ENCODE measurements at places on chromosomes 5 and 9.

DNA sequence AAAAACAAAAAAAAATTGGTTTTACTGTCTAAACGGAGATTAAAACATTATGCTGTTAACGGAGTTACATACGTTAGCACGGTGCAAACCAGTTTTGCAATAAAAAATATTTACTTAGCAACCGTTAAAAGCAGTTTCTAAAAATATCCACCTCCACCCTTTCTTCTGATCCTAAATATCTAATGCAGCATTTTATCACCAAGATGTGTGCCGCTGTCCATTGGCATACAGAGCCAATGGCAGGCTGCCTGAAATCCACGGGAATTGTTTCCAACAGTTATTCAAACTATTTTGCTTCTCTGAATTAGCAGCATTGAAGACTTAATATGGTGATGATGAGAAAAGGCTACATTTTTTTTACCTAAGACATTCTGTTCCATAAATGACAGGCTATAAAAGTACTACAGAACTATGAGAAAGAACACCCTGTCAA is 61.6 kb downstream of the CSNK1A1 start:
- H3K27me3 ChIP-seq, result peaks cover 2% of the 10 kb centered on the region
- H3K27ac ChIP-seq, result no peak overlapping the region
- H3K36me3 ChIP-seq, result no peaks in the 10 kb centered on the region
- no peak overlapping the region for H3K4me3 ChIP-seq
- no peak for DNase-seq

DNA sequence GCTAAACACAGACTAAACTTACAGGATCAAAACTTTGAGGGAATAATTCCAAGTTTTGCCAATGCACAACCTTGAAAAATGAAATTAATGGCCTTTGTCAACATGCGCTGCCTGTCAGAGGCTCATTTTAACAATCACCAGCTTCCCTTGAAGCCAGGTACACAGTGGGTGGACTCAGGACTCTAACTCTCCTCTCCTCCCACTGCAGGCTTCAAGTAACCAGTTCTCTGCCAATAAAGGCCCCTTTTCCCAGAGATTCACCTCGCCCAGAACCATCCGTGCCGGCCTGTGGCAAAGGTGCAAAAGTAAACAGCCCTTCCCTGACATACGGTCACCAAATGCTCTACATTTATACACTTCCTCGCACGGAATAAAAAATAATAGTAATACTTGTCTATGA is 18.4 kb upstream of the FBP2 start:
- H3K36me3 ChIP-seq, result no peaks in the 10 kb centered on the region
- H3K27ac ChIP-seq, result no peak overlapping the region
- H3K4me3 ChIP-seq, result no peak overlapping the region
- no peak for DNase-seq
- peaks cover 4% of the 10 kb centered on the region for H3K27me3 ChIP-seq

DNA sequence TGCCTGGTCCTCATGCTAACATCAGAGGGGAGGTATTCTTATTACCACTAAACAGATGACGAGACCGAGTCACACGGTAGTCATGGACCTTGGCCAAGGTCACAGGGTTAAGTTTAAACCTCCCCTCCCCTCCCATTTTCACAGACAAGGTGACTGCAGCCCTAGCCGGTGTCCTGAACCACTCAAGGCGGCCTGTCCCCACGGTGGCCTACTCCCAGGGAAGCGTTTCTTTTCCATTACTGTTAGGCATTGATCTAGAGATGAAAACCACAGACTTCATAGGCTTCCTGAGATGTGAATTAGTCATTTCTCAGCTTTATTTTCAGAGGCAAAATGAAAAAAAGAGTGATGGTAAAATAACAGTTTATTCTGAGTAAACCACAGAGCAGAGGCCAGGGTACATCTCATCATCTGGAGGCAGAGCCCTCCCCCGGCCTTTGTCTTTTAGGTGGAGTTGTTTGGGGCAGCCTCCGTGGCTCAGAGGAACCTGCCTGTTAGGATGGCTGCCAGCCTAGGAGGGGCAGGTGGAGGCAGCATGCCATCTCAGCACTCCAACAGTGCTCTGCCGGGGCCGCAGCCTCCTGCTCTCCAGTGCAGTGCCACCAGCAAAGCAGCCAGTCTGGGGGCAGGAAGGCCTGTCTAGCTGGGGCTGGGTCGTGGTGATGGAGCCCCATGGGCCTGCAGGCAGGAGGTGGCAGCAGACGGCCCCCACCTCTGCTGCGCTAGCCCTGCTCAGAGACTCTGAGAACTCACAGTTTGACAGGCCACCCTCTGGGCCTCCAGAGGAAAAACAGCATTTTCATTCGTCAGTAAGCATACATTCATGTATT is 71.2 kb downstream of the RAPGEF1 start:
- peaks cover 1% of the 10 kb centered on the region for H3K27me3 ChIP-seq
- H3K4me1 ChIP-seq, result peaks cover 30% of the 10 kb centered on the region
- DNase-seq, result no peak
- peaks cover 17% of the 10 kb centered on the region for H3K36me3 ChIP-seq

GRCh38 chr9:5513966-5514616 is 3.8 kb downstream of the PDCD1LG2 start:
- no peaks in the 10 kb centered on the region for H3K36me3 ChIP-seq
- H3K27me3 ChIP-seq, result peaks cover 2% of the 10 kb centered on the region
- H3K27ac ChIP-seq, result no peak overlapping the region
- no peak for DNase-seq

DNA sequence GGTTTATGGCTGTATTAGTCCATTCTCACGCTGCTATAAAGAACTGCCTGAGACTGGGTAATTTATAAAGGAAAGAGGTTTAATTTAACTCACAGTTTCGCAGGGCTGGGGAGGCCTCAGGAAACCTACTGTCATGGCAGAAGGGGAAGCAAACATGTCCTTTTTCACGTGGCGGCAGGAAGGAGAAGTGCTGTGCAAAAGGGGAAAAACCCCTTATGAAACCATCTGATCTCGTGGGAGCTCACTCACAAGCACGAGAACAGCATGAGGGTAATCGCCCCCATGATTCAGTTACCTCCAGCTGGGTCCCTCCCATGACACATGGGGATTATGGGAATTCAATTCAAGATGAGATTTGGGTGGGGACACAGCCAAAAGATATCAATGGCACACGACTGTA is 13.9 kb downstream of the LRRC70 start:
- H3K36me3 ChIP-seq, result peaks cover 48% of the 10 kb centered on the region
- peaks cover 28% of the 10 kb centered on the region for H3K4me1 ChIP-seq
- H3K27ac ChIP-seq, result peak overlapping the region; percentile 16
- DNase-seq, result no peak
- H3K4me3 ChIP-seq, result no peak overlapping the region

DNA sequence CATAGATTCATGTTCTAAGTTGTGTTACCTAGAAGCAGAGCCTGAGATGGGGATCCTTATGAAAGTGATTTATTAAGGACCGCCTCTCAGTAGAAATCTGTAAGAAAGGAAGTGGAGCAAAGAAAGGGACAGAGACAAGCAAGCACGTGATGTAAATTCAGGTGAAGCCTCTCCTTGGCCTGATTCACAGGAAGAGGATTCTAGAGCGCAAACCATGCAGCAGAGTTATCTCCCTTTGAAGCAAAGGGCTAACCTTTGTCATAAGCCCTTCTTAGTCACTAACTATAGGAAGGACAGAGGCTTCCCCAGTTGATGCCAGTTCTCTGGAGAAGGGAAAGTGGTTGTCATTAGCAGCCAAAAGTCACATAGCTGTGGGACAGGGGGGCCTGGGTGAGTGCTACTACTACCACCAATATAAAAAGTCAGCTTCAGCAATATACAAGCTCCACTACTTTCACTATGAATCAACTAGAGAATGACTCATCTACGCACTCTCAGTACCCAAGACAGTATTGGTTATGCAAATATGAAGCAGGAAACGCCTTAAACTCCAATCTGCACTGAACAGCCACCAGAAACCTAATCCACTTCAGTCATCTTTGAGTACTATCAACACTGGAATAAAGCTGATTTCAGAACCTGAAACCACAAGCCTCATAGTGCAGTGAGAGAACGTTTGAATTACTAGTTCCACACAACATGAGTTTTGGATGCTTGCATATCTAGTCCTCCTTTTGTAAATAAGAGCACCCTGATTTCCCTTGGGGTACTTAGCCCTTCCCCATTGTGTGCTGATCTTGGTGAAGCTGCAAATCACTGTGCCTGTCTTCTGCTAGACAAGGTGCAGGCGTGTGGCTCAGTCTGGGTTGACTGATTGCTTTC is 162.7 kb downstream of the ZNF608 start:
- H3K4me3 ChIP-seq, result no peak overlapping the region
- H3K27me3 ChIP-seq, result peaks cover 4% of the 10 kb centered on the region
- peaks cover 10% of the 10 kb centered on the region for H3K4me1 ChIP-seq
